ENCODE measurements at places on chromosomes 2 and 18.
A peak's percentile ranks its signal among the peaks of the same experiment; 100 is the strongest.

- DNase-seq, result no peak
These were observed 134.9 kb upstream of the CHAC2 start for GRCh38 chr2:53632714-53633113.

GRCh38 chr2:237698358-237698694 is 70.9 kb downstream of the LRRFIP1 start:
- no peak for DNase-seq

- no peak for DNase-seq
These were observed 308.3 kb upstream of the EPAS1 start for GRCh38 chr2:45988879-45989278.

- DNase-seq, result no peak
These were observed 306.5 kb upstream of the TNP1 start for GRCh38 chr2:217166241-217166850.

GRCh38 chr2:233234264-233234663 is 17.2 kb upstream of the ATG16L1 start:
- no peak for DNase-seq

GRCh38 chr2:226030788-226031646 is 631.5 kb downstream of the NYAP2 start:
- no peak for DNase-seq

DNA sequence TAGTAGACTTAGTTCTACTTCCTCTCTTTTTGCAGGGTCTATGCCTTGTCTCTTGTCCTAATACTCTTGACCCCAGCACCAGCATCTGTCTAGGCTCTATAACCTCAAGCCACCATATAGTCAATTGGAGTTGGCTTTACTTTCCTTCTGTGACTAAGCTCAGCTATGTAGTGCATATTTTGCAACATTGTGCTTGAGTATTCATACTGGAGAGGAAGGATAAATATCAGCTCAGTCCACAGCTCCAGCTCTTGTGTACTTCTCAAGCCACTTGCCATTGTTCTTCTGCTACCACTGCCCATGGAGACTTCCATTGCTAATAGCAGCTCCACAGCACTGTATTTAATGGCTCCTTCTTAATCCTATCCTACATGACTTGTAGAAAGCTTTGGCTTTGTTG is 35.5 kb upstream of the CD28 start:
- DNase-seq, result no peak

GRCh38 chr2:177633910-177634294 is 241.3 kb downstream of the AGPS start:
- DNase-seq, result no peak

DNA sequence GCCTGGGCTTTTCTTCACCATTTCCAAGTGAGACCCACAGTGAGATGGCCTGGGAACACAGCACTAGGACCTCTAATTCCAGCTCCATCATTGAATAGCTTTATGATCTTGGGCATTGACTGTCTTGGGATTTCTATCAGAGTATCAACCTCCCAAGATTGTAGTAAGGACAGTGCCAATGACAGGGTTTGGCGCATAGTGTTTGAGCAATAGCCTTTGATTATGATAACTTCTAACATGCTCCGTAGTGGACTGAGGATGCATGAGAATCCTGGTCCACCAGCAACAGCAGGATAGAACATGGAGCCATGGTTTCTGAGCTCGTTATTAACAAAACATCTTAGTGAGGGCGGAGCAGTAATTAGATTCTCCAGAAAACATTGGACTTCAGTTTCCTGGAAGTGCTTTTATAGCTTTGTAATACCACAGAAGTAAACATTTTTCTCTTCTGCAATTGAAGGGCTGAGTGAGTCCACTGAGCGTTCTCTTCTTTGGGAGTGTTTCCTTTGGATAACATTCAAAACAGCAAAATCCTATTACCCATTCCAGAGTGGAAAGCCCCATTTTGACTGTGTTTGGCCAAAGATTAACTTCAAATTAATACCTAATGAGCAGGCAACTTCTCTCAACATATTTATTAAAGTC is 63.7 kb downstream of the IL1R2 start:
- no peak for DNase-seq

DNA sequence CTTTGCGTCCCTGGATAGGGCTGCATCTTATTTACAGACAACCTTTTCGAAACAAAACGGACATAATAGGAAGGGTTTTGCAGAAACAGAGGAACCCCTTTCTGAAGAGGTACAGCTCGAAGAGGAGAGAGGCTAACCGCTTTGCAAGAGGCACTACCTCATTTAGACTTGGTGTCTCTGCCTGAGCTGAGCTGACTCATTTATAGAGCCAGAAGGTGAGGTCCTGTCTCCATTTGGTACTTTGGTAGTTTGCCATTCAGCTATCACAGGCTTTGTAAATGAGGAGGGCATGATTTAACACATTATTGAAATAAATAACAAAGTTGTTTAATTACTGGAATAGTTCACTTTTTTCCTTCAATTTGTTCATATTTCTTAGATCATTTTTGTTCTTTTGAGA is 2.2 kb upstream of the NXPH2 start:
- no peak for DNase-seq

DNA sequence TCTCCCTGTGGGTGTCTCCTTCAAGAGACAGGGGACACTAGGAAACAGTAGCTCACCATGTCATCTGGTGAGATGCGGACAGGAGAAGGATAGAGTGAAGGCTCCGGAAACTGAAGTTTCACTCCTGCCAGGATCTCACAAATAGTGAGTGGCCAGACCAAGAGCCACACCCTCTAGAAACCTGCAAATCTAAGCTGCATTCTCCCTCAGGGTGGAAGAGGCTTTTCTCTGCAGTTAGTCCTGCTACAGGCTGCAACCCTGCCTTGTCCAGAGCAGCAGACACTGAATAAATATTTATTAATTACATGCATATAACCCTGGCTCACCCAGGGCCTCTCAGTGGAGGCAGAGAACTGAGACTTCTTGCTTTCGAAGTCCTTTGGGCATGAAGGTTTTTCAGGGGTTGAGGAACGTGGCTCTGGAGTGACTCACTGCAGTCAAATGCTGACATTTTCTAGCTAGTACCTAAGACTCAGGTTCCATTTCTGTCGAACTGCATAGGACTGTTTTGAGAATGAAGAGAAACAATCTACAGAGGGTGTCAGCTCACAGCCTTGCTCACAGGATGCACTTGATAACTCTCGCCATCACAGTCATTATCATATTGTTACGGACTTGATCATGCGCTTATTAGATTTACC is 87.3 kb downstream of the ACTR2 start:
- DNase-seq, result no peak

- no peak for DNase-seq
These were observed 941.2 kb downstream of the SUCLG1 start for GRCh38 chr2:83517727-83518368.

DNA sequence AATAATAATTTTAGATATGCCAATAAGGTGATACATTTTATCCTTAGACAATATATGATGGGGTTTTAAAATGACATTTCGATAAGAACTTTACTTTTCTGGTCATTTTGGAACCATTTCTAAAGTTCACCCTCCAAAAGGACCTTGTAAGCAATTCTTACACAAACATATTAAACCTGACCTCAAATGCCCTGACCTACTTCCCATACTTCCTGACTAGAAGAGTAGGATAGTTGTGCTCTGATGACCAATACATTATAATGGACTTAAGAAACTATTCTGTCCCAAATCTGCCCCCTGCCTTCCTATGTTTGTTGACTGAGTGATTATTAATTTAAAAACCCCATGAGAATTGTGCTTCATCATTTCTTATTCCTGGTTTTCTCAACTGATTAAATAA is 24.6 kb downstream of the GCA start:
- no peak for DNase-seq

DNA sequence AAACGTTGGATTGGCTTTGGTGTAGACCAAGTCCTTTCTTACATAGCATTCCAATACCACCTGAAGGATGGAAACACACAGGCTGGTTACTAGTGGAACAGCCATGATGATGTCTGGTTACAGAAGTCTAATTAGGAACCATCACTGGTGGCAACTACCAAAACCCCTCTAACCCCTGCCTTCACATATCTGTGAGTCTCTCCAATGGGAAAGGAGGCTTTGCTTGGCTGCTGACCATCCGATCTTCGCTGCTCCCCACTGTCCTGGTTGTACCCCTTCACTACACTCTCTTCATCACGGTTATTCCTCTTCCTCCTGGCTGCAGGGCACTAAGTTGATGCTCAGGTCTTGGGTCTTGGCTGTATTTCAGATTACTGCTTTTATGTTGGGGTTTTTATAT is 97.7 kb downstream of the SPRED2 start:
- no peak for DNase-seq

DNA sequence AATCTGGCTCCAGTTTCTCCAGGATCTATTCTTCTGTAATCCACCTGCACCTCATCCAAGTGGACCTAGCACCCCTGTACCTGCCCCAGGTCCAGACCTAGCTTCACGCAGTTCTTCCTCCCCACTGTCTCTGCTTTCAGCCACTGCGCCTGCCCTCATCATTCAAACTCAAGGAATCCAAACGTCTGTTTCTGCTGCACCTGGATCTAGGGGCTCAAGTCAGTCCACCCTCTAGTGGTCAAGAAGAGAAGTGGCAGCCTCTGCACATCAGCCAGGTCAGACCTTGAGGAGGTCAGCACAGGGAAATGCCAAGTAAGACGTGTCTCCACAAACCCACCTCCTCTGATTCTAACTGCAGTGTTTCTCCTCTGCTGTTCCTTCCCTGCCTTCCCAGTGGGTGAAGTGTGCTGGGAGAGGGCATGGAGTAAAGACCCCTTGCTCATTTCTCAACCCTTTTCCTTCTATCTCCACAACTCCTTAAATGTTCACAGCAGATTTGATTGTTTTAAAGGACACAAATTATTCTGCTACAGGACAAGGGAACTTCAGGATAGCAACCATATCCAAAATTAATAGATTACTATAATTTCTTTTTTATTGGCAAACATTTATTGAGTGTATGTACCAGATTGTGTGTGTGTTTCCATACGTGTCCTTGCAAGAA is 8.6 kb upstream of the RNF152 start:
- DNase-seq, result peak; percentile 42

GRCh38 chr2:27281442-27281841 is 787 bp upstream of the TRIM54 start:
- DNase-seq, result no peak

- DNase-seq, result no peak
These were observed 510.1 kb downstream of the EIPR1 start for GRCh38 chr2:2867397-2867979.

DNA sequence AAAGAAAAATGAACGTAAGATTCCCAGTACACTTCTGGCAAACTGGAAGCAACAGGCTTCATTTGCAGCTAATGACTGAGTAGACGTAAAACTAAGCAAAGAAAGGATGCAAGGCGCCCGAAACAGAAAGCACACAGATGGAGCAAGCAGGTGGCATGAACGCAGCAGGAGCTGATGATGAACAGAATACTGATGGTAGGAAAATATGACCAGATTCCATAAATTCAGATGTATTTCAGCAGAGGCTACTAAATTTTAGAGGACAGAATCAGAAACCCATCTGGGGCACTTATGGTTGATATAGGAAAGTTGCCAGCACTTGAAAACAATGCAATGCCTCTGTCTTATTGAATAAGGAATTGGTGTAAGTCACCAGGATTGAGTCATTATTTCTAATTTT is 658.7 kb upstream of the LINC00305 start:
- no peak for DNase-seq

DNA sequence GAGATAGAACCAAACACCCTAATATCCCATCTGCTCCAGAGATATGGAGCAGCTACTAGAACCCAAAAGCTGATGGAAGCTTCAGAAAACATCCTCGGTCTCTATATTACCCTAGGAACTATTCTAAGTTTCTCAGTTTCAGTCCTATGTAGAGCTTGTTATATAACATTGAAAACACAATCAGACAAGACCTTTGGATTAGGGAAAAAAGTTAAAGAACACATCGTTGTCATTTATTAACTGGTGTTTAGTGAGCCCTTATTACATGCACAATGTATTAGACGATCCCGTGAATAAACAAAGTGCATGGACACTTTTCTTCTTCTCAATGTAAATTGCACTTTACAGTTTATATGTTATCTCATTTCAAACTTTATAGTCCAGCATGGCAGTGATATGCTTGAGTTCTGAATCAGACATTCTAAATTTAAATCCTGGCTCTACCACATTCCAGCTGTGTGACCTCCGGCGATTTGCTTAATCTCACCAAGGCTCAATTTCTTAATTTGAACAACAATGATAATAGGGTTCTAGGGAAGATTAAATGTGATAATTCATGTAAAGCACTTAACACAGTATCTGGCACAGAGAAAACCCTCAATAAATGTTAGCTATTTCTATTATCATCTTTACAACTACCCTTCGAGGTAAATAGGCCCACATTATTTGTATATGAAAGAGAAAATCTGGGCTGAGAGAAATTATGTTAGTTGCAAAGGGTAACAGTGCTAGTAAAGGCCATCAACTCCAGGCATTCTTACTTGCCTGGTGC is 83.6 kb upstream of the PIK3C3 start:
- DNase-seq, result no peak

All from CD4-positive, alpha-beta T cell treated with Interleukin-6 for 4 hours (primary cell).